T-helper 2 cell treated with Interferon-gamma antibody and Interleukin-4, amounts not matched to agents 5 μg/mL and 100 μg/mL, for 36 hours (primary cell): ENCODE measurements at places on chromosomes 16 and 17.

GRCh38 chr17:329784-330420 lies 22.7 kb downstream of the RPH3AL start:
- no peaks in the 10 kb centered on the region for H3K36me3 ChIP-seq
- no peak overlapping the region for H3K4me3 ChIP-seq
- no peak overlapping the region for H3K27ac ChIP-seq
- H3K27me3 ChIP-seq = peaks cover 27% of the 10 kb centered on the region
- DNase-seq = no peak

GRCh38 chr16:7839568-7839967 lies 506.9 kb downstream of the RBFOX1 start:
- no peak for DNase-seq
- H3K36me3 ChIP-seq = no peaks in the 10 kb centered on the region
- H3K4me1 ChIP-seq = no peaks in the 10 kb centered on the region
- no peak overlapping the region for H3K4me3 ChIP-seq
- no peaks in the 10 kb centered on the region for H3K27me3 ChIP-seq
- H3K27ac ChIP-seq = no peak overlapping the region

DNA sequence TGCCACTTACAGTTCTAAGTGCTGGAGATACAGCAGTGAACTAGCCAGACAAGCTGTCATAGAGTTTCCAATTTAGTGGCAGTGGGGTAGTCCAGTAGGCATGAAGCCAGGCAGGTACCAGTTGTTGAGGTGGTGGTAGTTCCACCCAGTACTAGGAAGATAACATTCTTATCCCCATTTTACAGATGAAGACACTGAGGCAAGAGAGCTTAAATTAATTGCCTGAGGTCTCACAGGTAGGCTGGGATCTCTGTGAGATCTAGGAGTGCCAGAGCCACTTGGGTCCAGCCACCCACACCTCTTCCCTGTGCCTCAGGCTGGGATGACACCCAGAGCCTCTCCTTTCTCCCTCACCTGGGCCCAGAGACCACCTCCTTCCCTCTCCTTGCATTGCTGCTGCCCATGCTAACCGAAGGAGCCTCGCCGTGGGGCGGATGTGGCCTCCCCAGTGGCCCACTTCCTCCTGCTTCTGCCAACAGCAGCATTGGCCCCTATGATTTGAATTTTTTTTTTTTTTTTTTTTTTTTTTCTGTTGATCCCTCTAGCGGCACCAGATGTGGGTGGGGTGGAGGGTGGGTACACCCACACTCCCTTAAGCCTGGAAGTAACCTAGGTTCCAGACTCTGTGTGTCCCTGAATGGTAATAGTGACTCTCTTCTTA lies 114.0 kb downstream of the PRKCB start:
- H3K4me1 ChIP-seq = peaks cover 58% of the 10 kb centered on the region
- H3K4me3 ChIP-seq = peak overlapping the region; percentile 63
- H3K27me3 ChIP-seq = no peaks in the 10 kb centered on the region
- peak overlapping the region; percentile 95 for H3K27ac ChIP-seq

- peak; percentile 48 for DNase-seq
- peaks cover 6% of the 10 kb centered on the region for H3K27me3 ChIP-seq
- H3K4me1 ChIP-seq = peaks cover 57% of the 10 kb centered on the region
Measured at GRCh38 chr17:7836596-7837407, 2.8 kb downstream of the KDM6B start.

GRCh38 chr17:32610943-32611342 lies 124.2 kb downstream of the CDK5R1 start:
- H3K4me1 ChIP-seq = peaks cover 8% of the 10 kb centered on the region
- no peak overlapping the region for H3K4me3 ChIP-seq
- no peak for DNase-seq

DNA sequence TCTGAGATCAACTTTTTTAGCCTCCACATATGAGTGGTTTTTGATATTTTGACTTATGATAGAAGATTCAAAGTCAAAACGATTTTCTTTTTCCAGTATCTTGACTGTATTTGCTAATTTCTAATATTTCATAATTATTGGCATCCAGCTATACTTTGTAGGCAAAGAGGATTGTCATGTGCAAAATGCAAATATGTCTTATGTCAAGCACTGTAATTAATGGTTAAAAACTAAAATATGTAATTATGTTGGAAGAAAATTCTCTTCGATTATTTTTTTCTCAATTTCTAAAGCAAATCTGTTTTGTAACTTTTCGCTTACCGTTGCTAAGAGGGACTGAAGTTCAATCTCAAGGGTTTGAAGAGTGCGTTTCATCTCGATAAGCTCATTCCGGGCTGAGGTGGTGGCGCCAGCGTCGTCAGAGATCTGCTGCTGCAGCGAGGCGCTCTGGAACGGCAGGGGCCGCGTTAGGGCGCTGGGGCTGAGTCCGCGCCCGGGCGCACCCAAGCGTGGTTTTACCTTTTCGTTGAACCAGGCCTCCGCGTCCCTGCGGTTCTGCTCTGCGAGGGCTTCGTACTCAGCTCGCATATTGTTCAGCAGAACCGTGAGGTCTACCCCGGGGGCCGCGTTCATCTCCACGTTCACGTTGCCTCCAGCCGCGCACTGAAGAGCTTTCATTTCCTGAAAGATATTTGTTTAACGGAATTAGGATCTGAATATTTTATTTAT lies 3.0 kb downstream of the KRT27 start:
- H3K36me3 ChIP-seq = no peaks in the 10 kb centered on the region
- H3K4me3 ChIP-seq = peak overlapping the region; percentile 30
- H3K4me1 ChIP-seq = peaks cover 1% of the 10 kb centered on the region
- no peak overlapping the region for H3K27ac ChIP-seq
- no peak for DNase-seq
- peaks cover 51% of the 10 kb centered on the region for H3K27me3 ChIP-seq

- H3K4me3 ChIP-seq = no peak overlapping the region
- H3K27me3 ChIP-seq = peaks cover 33% of the 10 kb centered on the region
- H3K27ac ChIP-seq = no peak overlapping the region
- H3K36me3 ChIP-seq = no peaks in the 10 kb centered on the region
- peaks cover 14% of the 10 kb centered on the region for H3K4me1 ChIP-seq
- no peak for DNase-seq
Measured at GRCh38 chr17:8408371-8408770, 10.7 kb upstream of the RNF222 start.

- no peaks in the 10 kb centered on the region for H3K27me3 ChIP-seq
- H3K4me1 ChIP-seq = peaks cover 15% of the 10 kb centered on the region
- H3K27ac ChIP-seq = no peak overlapping the region
- H3K36me3 ChIP-seq = peaks cover 19% of the 10 kb centered on the region
Measured at GRCh38 chr17:2043785-2044184, 2.0 kb downstream of the OVCA2 start.

DNA sequence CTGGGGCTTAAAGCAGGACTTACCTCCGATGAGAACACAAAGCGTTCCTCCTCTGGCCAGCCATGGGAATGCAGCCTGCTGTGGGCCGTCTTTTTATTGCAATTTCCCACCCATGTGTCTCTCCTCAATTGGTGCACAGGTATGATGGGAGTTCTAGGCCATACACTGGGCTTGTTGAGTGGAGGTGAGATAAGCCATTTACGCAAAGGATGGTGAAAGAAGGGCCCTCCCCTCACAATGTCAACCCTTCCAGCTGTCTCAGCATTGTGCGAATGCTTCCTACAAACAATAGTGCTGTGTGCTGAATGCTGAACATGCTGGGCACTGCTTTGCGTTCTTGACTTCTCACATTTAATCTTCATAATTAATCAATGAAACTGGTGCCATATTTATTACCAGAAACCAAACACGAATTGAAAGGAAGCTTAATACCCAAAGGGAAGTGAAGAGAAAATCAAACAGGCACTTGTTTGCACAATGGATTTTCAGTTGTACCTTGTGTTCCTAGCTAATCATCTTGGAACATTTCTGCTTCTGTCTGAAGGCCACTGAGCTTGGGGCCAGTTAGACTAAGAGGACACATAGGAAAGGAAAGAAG lies at the start of gene GP2:
GP2 (minus strand) TSS at position 70 of the 598 bp plus-strand sequence. CDS start 1,082 bp downstream, outside the sequence.
- H3K4me3 ChIP-seq = no peak within 1 kb of the TSS
- no peak within 1 kb of the TSS for H3K27ac ChIP-seq
- H3K4me1 ChIP-seq = no peaks in the 10 kb centered on the region
- H3K36me3 ChIP-seq = no peaks in the 10 kb centered on the region

DNA sequence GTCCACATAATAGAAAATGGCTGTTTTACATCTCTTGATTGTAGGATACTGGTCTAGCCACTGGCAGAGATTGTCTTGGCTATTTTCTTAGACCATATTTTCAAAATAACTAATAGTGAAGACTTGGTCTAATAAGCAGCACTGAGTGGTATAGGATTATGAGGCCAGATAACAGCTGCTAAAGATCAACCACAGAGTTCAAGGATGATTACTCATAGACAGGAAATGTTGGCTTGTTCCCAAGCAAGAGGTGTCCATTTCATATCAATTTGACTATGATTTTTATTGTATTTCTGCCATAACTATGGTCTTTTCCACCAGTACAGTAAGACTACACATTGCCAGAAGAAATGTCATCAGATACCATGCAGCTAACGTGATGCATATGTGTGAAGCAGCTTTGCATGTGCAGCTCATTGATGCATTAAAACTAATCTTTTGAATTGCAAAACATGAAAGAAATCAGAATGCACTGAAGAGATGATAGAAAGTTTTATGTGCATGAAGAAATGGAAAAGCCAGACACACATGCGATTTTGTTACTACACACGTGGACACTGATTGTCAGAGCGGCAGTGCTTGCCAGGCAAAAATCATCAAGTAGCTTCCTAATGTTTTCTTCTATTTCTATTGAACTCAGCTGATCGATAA lies 693.3 kb downstream of the CDH11 start:
- DNase-seq = no peak
- H3K27me3 ChIP-seq = no peaks in the 10 kb centered on the region
- no peaks in the 10 kb centered on the region for H3K36me3 ChIP-seq
- no peaks in the 10 kb centered on the region for H3K4me1 ChIP-seq

DNA sequence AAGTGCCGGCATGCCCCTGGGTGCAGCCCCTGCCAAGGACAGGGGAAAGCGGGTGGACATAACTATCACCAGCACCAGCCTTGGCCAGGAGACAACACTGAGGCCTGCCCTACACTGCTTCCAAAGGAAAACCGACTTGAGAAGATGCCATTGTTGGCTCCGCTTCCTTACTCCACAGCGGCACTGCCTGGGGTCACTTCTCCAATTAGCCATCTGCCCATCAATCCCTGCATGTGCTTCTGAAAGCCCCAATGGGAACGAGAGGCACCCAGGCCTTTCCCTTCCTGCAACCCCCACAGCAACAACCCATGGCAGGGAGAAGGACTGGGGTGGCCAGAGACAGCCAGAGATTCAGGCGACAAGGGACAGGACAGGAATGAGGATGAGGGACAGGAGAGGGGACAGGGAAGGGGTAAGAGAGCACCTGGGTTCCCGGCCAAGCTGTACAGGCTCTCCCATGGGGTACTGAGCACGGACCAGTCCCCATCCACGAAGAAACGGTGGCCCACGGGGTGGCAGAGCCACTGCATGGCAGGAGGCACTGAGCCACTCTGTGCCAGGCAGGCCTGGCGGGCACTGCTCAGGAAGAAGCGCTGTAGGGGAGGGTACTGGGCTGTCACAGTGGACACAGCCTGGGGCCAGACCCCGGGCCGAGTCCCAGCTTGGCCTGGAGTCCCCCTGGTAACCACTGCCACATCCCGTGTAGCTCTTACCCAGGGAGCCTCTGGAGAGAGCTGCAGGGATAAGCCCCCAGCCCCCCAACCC lies 21.2 kb downstream of the SREBF1 start:
- no peak for DNase-seq
- peak overlapping the region; percentile 52 for H3K27ac ChIP-seq
- H3K36me3 ChIP-seq = peaks cover 62% of the 10 kb centered on the region
- no peaks in the 10 kb centered on the region for H3K27me3 ChIP-seq
- H3K4me1 ChIP-seq = peaks cover 21% of the 10 kb centered on the region
- no peak overlapping the region for H3K4me3 ChIP-seq

DNA sequence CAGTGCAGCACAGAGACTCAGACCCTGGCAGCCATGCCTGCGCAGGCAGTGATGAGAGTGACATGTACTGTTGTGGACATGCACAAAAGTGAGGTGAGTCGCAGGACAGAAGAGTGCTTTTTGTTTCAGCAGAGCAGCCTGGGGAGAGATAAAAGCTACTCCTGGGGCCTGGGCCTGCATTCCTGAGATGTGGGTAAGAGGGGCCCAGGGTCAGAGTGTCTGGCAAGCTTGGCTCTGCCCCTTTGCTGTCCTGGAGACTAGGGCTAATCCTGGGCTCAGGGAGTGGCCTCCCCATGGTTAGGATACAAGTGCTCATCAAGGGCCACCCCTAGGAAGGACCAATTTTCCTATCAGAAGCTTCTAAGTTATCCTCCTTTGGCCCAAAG lies 4.8 kb upstream of the ERBB2 start:
- no peak overlapping the region for H3K27ac ChIP-seq
- no peak for DNase-seq
- no peaks in the 10 kb centered on the region for H3K36me3 ChIP-seq
- H3K4me3 ChIP-seq = no peak overlapping the region
- H3K4me1 ChIP-seq = peaks cover 4% of the 10 kb centered on the region

DNA sequence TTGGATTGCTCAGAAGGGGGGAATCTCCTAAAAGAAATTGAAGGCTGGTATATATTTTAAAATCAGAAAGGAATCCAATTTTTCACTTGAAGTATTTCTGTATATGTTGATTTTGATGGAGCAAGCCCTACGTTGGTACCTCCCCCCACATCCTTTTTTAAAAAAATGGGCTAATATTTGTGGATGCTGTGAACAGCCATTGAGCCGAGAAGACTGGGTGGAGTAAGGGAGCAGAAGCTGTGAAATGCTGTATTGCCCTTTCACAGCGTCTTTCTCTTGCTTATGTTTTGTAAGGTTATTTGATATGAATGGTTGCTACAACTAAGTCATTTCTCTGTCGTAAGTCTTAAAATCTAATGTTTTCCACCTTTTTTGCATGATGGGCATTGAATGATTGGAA lies 2.3 kb downstream of the PAFAH1B1 start:
- H3K27ac ChIP-seq = no peak overlapping the region
- peaks cover 21% of the 10 kb centered on the region for H3K36me3 ChIP-seq
- no peak for DNase-seq
- H3K4me1 ChIP-seq = peaks cover 34% of the 10 kb centered on the region

- peaks cover 11% of the 10 kb centered on the region for H3K4me1 ChIP-seq
- no peak overlapping the region for H3K27ac ChIP-seq
- peaks cover 40% of the 10 kb centered on the region for H3K36me3 ChIP-seq
- H3K27me3 ChIP-seq = no peaks in the 10 kb centered on the region
Measured at GRCh38 chr17:29677221-29677791, 54.6 kb upstream of the CORO6 start.

- peaks cover 49% of the 10 kb centered on the region for H3K4me1 ChIP-seq
- H3K27ac ChIP-seq = peak overlapping the region; percentile 78
- DNase-seq = no peak
- H3K4me3 ChIP-seq = peak overlapping the region; percentile 62
- peaks cover 33% of the 10 kb centered on the region for H3K36me3 ChIP-seq
Measured at GRCh38 chr17:29723278-29724047, 100.8 kb upstream of the CORO6 start.

GRCh38 chr17:41792845-41793783 lies 6.6 kb upstream of the JUP start:
- peaks cover 5% of the 10 kb centered on the region for H3K4me1 ChIP-seq
- no peak for DNase-seq
- H3K27me3 ChIP-seq = peaks cover 5% of the 10 kb centered on the region
- H3K36me3 ChIP-seq = no peaks in the 10 kb centered on the region

DNA sequence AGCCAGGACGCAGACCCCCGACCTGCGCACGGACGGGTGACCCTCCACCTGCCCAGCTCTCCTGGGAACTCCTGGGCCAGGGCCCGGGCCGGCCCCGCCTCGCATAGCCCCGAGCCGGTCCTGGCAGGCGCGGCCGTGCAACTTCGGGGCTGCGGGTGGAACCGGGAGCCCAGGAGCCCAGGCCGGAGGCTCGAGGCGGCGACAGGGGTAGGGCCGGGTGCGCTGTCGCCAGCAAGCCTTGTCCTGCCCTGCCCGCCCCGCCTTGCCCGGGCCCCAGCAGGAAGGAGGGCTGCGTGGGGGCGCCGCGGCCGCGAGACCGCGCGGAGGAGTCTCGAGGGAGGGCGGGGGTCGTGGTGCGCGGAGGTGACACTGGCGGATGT lies 408 bp downstream of the LMF1 start:
- peak overlapping the region; percentile 73 for H3K4me3 ChIP-seq
- peaks cover 16% of the 10 kb centered on the region for H3K4me1 ChIP-seq
- peaks cover 7% of the 10 kb centered on the region for H3K27me3 ChIP-seq
- H3K27ac ChIP-seq = peak overlapping the region; percentile 55
- peaks cover 19% of the 10 kb centered on the region for H3K36me3 ChIP-seq
- no peak for DNase-seq
